Neural crest cell (in vitro differentiated cells): ENCODE measurements at places on chromosomes 12 and 14. TPM values are rescaled to one million over a fixed set of nuclear protein-coding genes. Genes with fewer than 3 reads are reported as not detected.

The PPP4R4 gene
- total RNA-seq, result 1.1 and 1.6 TPM in 2 replicates

The CIROP gene
- total RNA-seq, result not detected in 2 replicates

GRCh38 chr12:104699489-104700190, 242.9 kb downstream of the CHST11 start:
- H3K36me3 ChIP-seq, result no peaks in the 10 kb centered on the region
- H3K27ac ChIP-seq, result no peak overlapping the region
- H3K4me3 ChIP-seq, result no peak overlapping the region
- H3K4me1 ChIP-seq, result peaks cover 19% of the 10 kb centered on the region
- H3K27me3 ChIP-seq, result peaks cover 4% of the 10 kb centered on the region
- no peak for DNase-seq

- no peak for DNase-seq
- no peaks in the 10 kb centered on the region for H3K27me3 ChIP-seq
- H3K4me3 ChIP-seq, result no peak overlapping the region
- H3K36me3 ChIP-seq, result peaks cover 19% of the 10 kb centered on the region
Observed at GRCh38 chr12:906062-906585, 43.4 kb downstream of the RAD52 start.

DNA sequence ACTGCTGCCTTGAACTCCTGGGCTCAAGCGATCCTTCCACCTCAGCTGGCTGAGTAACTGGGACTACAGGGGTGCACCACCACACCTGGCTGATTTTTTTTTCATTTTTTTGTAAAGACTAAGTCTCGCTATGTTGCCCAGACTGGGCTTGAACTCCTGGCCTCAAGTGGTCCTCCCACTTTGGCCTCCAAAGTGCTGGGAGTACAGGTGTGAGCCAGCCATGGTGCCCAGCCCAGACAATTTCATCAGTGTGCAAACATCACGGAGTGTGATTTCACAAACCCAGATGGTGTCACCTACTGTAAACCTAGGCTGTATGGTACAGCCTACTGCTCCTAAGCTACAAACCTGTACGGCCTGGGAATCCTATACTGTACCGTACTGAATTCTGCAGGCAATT, 6.9 kb upstream of the BCL7A start:
- no peaks in the 10 kb centered on the region for H3K27me3 ChIP-seq
- no peak for DNase-seq
- no peaks in the 10 kb centered on the region for H3K4me1 ChIP-seq
- no peak overlapping the region for H3K27ac ChIP-seq

- peaks cover 27% of the 10 kb centered on the region for H3K4me1 ChIP-seq
- no peak for DNase-seq
- no peaks in the 10 kb centered on the region for H3K36me3 ChIP-seq
- no peaks in the 10 kb centered on the region for H3K27me3 ChIP-seq
- no peak overlapping the region for H3K27ac ChIP-seq
Observed at GRCh38 chr14:72800296-72800695, 93.6 kb downstream of the DPF3 start.

DNA sequence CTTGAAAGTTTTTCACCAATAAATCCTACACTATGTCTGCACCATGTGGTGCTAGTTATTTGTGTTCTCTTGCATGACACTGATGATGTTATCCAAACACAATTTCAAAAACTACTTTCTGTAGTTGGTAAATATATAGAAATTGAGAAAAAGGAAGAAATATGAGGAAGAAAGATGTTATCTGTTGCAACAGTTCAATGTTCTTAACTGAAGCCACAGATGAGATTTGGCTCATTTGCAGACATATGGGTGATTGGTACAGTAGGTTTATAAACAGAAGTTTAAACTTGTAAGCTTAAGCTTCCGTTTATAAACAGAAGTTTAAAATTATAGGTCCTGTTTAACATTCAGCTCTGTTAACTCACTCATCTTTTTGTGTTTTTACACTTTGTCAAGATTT, at the start of gene CLEC12A:
Gene CLEC12A (plus strand): TSS at position 229 of the 400 bp plus-strand sequence. CDS start 188 bp downstream, outside the sequence.
- no peaks in the 10 kb centered on the region for H3K27me3 ChIP-seq
- no peak within 1 kb of the TSS for H3K4me3 ChIP-seq
- H3K27ac ChIP-seq, result no peak within 1 kb of the TSS
- no peaks in the 10 kb centered on the region for H3K4me1 ChIP-seq
- no peak for DNase-seq
- no peaks in the 10 kb centered on the region for H3K36me3 ChIP-seq

GRCh38 chr14:51581017-51581881, 70.5 kb upstream of the FRMD6 start:
- H3K4me3 ChIP-seq, result no peak overlapping the region
- H3K4me1 ChIP-seq, result peaks cover 7% of the 10 kb centered on the region
- H3K27ac ChIP-seq, result no peak overlapping the region
- H3K27me3 ChIP-seq, result no peaks in the 10 kb centered on the region
- no peaks in the 10 kb centered on the region for H3K36me3 ChIP-seq
- DNase-seq, result no peak

DNA sequence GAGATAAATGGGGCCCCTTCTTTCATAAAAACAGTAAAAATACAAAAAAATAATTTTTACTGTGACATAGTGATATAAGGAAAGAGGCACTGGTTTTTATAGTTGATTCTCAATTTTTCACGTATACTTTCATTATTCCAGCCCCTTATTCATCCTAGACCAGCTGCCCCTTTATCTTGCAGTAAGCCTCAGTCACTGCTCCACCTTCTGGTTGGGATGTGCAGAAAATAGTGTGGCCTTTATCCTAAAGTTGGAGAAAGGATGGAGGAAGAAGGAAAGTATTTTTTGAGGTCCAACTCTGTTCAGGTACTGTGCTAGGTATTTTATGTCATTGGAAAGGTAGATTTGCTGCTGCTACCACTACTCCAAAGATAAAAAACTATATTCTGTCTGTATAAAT, 172.7 kb downstream of the ANO6 start:
- no peaks in the 10 kb centered on the region for H3K4me1 ChIP-seq
- DNase-seq, result peak; percentile 8
- no peaks in the 10 kb centered on the region for H3K27me3 ChIP-seq
- H3K27ac ChIP-seq, result no peak overlapping the region
- H3K4me3 ChIP-seq, result no peak overlapping the region

DNA sequence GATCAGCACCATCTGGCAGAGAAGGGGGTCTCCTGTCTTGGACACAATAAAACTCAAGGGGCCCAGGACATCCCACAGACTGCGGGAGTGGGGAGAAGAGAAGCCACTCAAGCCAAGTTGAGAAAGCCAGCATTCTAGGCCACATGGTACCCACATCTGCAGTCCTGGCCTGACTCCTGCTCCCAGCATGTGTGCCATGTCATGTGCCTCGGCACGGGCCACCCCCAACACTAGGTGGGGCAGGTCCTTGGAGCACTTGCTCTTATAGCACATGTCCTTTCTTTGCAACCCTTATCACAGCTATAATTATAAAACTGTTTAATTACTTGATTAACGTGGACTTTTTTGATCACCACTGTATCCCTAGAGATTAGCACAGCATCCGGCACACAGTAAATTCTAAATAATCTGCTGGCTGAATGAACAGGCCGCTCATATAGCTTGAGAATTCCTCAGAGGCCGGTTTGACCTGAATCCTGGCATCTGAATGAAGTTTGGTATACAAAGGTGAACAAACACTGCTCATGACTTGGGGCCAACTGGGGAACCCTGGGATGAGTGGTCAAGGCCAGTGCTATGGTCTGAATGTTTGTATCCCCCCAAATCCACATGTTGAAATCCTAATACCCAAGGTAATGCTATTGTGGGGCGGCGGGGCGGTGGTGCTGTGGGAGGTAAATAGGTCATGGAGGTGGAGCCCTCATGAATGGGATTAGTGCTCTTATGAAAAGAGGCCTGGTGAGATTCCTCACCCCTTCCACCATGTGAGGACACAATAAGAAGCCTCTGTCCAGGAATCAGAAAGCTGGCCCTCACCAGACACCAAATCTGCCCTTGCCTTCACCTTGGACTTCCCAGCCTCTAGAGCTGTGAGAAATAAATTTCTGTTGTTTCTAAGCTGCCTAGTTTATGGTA, 6.6 kb downstream of the NCKAP5L start:
- peak overlapping the region; percentile 26 for H3K4me3 ChIP-seq
- no peaks in the 10 kb centered on the region for H3K27me3 ChIP-seq
- DNase-seq, result no peak
- peaks cover 3% of the 10 kb centered on the region for H3K36me3 ChIP-seq
- peaks cover 33% of the 10 kb centered on the region for H3K4me1 ChIP-seq

GRCh38 chr14:70887207-70887681, 20.0 kb upstream of the PCNX1 start:
- no peaks in the 10 kb centered on the region for H3K27me3 ChIP-seq
- H3K36me3 ChIP-seq, result no peaks in the 10 kb centered on the region
- peaks cover 11% of the 10 kb centered on the region for H3K4me1 ChIP-seq
- DNase-seq, result no peak
- no peak overlapping the region for H3K27ac ChIP-seq
